Fibroblast of skin of right quadriceps (primary cell): ENCODE measurements at places on chromosomes 4 and X.

GRCh38 chr4:2891294-2891693, 47.6 kb downstream of the ADD1 start:
- peak; percentile 41 for DNase-seq

DNA sequence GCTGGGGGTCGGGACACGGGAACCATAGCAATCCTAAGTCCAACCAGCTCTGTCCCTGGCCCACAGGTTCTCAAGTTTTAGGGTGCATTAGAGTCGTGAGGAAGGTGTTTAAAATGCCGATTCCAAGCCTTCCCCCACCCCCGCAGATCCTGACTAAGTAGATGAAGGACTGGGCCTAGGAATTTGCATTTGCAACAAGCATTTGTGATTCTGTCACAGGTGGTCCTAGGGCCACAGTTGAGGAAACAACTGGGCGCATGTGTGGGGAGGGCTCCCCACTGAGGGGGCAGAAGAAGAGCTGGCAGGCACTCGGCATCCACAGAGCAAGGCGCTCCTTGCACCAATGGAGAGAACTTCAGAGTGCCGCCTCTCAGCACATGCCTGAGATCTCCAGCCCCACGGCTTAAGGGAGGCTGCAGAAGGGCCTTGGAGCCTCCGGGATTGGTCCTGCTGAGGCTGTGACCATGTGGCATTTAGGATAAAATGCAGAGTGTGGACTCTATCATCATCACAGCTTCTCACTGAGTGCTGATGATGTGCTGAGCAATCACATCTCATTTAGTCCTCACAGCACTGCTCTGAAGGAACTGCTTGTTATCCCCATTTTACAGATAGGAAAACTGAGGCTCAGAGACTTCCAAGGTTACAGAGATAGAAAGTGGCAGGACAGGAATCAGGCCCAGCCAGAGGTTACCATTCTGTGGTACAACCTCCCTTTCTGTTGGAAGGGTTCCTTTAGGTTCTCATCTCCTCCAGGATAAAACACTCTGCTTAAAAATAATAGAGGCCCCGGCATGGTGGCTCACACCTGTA, 16.7 kb downstream of the SEL1L3 start:
- DNase-seq: no peak

DNA sequence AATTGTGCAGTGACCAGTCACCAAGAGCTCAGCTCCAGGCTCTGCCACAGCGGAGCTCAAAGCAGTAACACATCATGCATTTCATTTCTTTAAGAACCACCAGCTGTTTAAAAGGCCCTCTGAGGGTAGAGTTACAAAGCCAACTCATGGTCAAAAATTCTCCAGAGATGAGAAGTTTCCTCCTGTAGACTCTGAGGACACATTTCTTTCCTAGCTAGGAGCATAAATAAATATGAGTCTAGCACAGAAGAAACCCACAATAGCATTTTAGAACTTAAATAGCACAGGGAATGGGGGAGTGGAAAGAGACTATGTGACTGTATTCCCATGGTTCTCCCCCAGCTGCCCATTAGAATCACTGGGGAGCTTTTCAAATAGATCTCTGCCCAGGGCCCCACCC, 6.5 kb upstream of the CRMP1 start:
- no peak for DNase-seq

DNA sequence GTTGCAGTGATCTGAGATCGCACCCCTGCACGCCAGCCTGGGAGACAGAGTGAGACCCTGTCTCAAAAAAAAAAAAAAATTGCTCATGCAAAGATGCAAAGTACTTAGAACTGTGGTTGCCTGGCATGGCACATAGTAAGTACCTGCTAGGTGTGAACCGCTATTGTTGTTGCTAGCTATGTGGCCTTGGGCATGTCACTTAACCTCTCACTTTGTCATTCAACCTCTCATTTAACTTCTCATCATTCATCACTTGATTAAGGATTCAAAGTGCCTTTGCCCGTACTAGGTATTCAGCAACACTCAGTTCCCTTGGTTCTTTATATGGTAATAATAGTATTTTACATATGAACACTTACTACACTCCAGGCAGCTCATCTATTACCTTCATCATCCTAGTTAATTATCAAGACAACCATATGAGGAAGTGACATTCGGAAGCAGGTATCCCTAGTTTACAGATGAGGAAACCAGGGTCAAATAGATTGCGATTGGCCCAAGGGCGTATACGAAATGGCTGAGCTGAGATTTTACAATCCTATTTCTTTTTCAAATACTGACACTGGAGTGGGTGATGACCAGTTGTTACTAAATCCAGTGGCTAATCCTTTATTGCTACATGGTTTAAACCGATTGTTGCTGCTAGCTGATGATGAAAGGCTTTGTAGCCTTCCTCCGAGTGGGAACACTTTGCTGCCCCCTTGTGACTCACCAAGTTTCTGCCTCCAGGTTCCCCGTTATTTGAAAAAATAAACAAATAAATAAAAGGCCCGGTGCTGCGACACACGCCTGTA, 28.8 kb upstream of the SOWAHD start:
- peak; percentile 48 for DNase-seq

DNA sequence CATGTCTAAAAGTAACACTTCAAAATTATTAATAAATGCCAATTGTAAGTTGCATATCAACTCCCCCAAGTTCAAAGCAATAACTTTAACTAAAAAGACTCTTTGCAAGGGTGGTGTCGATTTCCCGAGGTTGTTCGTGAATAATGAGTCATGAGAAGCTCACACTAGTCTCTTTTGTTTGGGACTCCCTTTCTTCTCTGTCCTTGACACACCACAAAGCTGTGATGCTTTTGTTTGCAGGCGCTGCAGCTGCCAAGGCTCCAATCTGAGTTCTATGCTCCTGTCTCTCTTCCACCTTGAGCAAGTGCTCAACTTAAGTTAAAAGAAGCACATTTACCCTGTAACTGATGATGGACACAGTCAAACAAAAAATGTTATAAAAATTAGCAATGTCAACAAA, 65.9 kb downstream of the FAT1 start:
- peak; percentile 20 for DNase-seq
